ENCODE measurements at places on chromosomes 1 and 21.

- DNase-seq, result no peak
Observed at GRCh38 chr1:217919683-217920388, 288.7 kb downstream of the SPATA17 start.

DNA sequence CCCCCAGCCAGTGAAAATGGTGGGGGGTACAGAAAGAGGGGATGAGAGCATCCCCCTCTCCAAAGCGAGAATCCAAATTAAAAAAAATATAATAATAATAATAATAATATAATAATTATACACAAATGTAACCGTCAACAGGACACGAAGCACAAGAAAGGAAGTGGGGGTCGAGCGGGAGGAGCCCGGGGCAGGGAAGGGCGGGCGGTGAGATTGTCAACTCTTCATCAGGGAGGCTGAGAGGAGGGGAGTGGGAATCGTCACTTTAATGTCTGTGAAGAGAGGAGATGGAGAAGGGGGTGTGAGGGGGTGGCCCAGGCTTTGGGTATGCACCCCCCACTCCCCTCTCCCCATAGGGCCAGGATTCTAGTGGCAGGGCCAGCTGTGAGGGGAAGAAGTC, 33.2 kb downstream of the MEF2D start:
- DNase-seq, result no peak

DNA sequence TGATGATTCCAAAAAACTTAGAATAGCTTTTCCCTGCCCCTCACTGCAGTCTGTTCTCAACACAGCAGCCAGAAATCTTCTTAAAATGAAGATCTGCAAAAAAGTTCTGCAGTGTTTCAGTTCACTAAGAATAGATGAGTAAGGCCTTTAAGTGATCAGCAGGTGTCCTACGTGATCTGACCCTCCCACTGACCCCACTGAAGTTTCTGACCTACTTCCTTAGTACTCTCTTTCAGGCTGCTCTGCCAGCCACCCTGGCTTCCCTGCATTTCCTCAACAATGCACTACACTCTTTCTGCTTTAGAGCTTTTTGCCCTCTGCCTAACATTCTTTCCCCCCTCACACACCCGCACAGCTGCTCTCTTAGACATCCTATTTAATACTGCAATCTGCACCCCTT, 182.5 kb downstream of the AKT3 start:
- DNase-seq, result no peak

- DNase-seq, result no peak
Observed at GRCh38 chr1:155940993-155941844, at the start of gene RXFP4. Gene RXFP4, plus strand, starts transcription at chr1:155941638. Its CDS starts 72 bp downstream, at chr1:155941710.

- DNase-seq, result no peak
Observed at GRCh38 chr1:8121261-8122159, 95.4 kb upstream of the ERRFI1 start.

- DNase-seq, result no peak
Observed at GRCh38 chr1:223337174-223337869, 26.7 kb downstream of the SUSD4 start.

DNA sequence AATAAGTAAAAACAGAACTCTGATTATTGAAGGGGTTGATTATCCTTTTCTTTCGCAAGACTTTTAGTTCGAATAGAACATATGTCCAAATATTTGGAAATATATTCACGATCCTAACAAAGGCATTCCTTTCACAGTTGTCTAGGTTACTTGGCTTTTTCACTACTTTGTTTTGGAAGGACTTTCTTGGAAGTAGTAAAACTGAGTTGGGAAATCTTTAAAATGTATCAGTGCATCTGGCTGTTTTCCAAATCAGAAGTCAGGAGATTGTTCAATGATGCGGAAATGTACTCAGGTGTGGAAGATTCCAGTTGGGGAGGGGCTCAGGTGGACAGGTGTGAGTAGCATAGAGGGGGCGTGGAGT, 67.1 kb downstream of the SH3BGR start:
- no peak for DNase-seq

DNA sequence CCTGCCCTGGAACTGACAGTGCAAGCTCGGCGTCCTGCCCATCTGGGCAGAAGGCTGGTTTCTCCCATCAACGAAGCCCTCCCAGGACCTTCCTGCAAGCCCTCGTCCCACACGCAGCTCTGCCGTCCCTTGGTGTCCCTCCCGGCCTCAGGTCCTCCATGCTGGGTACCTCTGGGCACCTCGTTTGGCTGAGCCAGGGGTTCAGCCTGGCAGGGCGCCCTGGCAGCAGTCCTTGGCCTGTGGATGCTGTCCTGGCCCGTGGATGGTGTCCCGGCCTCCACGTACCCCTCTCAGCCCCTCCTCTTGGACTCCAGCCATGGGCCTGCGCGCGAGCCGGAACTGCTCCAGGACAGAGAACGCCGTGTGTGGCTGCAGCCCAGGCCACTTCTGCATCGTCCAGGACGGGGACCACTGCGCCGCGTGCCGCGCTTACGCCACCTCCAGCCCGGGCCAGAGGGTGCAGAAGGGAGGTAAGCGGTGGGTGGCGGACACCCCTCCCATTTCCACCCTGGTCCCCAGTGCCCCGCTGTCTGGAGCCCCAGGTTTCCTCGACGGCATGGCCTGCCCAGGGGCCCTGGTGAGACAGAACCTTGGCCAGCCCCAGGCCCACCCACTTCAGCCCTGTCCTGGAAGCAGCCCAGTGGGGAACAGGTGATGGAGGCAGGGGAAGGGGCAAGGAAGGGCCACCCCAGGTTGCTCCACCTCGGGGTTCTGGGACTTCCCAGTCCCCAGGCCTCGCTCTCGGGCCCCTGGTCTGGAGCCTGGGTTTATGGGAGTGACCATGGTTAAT, 3.5 kb downstream of the TNFRSF14 start:
- DNase-seq, result no peak

DNA sequence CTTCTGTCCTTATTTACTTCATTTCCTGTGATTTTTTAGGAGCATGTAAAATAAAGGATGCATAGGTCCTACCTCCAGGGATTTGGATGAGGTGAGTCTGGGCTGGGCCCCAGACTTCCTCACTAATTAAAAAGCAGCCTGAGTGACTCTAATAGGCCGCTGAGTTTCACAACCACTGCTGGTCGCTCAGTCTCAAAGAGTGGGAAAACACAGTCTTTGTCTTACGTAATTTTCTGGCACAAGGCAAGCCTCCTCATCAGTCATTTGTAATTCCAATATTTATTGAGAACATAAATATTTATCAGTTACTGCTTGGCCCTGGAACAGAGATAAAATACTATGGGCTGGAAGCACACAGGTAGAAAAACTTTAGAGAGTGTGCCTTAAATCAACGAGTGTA, 195.4 kb upstream of the RUNX1 start:
- DNase-seq, result no peak

DNA sequence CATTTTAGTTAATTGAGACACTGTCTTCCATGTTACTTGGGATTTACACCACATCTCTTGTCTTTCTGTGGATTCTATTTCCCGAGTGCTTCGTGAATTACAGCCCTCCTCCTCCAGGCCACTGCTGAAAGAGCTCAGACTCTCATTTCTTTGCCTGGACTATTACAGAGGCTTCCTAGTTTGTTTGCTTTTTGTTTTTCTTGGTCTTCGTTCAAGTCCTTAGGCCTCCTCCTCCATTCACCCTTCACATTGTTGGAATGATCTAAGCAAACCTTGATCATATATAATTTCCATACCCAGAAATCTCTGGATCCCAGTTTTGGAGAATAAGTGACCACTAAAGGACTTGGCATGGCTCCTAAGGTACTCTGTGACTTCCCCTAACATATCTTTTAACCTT, 94.1 kb downstream of the CNIH3 start:
- DNase-seq, result no peak

GRCh38 chr1:207186503-207186902, 82.5 kb downstream of the C4BPA start:
- DNase-seq, result no peak

- no peak for DNase-seq
Observed at GRCh38 chr1:84969489-84970250, 27.2 kb downstream of the MCOLN2 start.

DNA sequence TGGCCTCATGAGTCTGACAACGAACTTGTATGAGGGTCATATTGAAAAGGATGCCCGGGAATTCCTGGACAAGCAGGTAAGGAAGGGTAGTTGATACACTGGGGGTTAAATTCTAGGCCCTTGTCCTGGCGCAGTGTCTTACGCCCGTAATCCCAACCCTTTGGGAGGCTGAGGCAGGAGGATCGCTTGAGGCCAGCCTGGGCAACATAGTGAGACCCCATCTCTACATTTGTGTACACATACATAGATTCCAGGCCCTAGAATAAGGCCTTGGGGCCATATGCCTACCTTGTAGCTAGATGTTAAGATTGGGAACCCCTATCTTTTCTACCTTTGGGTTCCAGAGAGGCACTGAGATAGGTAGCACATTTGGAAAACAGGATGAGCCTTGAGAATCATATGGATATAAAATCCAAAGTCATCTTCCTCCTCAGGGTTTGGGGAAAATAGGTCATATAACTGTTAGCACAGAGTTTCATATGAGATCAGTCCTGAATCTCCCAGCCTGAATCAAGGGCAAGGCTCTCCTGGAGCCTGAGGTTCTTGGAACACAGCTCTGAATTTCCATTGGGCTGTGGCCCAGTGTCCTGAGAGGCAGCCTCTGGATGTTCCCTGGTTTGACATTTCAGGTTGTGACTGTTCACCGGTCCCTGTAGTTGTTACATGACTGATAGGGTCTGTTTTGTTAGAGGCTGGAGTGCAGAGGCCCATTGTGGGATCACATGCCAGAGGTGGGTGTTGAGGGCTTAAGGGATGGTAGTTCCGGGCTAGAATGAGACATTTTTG, 104.4 kb downstream of the PIK3R3 start:
- DNase-seq, result no peak

DNA sequence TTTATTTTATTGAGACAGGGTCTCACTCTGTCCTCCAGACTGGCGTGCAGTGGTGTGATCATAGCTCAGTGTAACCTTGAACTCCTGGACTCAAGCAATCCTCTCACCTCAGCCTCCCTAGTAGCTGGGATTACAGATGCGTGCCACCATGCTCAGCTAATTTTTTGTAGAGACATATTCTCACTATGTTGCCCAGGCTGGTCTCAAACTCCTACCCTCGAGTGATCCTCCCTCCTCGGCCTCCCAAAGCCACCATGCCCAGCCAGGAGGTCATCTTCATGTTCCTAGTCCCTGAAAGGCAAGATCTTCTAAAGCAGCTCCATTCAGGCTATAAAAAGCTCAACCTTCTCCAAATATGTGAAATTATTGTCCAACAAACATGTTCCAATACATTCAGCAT, 53.9 kb downstream of the TOR1AIP2 start:
- DNase-seq, result no peak

GRCh38 chr21:14589855-14590563, 43.9 kb upstream of the SAMSN1 start:
- no peak for DNase-seq

- DNase-seq, result no peak
Observed at GRCh38 chr1:183739741-183740271, 65.1 kb upstream of the RGL1 start.

- DNase-seq, result no peak
Observed at GRCh38 chr1:182622901-182623528, 18.8 kb upstream of the RGS16 start.

DNA sequence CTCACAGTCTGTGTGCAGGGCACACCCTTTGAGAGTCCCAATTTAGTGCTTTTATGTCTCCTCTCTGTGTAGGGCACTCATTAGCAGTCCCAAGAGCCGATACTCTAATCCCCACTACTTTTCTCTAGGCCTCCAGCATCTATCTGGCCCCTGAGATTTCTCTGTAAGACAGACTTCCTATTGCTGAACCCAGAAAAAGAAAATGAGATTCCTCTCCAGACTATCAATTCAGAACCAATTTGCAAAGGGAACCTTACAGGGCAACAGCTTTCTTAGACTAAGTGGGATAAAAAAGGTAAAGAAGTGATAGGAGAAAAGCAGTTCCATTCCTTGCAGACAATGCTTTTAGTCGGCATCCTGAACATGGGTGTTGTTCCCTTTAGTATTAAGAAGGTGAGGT, 172.2 kb downstream of the EDEM3 start:
- DNase-seq, result no peak
